NCI-H82 (cell line): ENCODE measurements at places on chromosomes 2 and 18.

DNA sequence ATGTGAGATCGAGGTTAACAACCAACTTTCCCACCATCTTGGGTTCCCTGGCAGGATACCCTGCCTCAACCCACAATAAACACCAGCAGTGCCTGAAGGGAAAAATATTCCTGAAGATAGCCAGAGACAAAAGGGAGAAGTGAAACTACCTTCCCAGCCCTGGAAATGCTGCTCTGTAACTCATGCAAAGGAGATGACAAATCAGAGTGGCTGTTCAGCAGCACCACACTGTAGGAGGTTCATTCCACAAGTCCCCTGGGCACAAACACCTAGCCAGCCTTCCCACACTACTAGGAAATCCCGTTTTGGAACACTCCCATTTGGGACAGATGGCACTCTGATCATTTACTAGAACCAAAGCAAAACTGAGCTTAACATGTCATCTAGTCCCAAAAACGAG lies 190.7 kb upstream of the RBBP8 start:
- no peak for DNase-seq

DNA sequence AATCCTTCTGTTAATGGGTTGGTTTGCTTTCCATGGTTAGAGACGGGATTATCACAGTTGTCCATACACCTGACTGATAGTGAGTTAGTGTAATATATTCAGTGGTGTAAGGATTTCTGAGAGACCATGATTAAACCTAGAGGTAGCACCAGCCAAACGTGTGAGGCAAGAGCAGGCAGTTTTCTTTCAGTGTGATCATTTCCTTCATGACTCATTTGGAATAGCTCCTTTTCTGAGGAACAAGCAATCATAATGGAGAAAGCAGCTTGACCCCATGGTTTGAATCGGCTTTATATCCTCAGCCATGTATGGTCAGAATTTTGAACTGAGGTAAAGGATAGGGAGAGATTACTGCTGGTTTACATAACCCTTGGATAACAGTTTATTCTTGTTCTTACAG lies 2.9 kb downstream of the MXD1 start:
- no peak for DNase-seq

GRCh38 chr2:172938713-172939375 lies 136.8 kb upstream of the MAP3K20 start:
- DNase-seq: no peak

- DNase-seq: no peak
These were observed 647.7 kb upstream of the ZNF804A start for GRCh38 chr2:183950673-183951072.

DNA sequence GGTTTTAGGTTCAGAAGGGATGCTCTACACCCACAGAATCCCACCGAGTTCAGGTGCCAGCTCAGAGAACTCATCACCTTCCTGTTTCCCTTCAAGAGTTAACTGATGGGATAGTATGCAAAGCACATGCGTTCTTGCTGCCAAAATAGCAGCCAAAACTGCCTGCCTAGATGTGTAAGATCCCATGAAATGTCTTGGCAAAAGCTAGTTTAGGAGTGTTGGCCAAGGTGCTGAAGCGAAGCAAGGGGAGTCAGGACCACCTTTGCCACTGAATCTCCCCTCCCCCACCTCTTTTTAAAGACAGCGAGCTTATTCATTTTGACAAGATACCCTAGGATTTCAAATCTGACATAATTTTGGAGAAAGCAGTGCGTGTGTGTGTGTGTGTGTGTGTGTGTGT lies 2.1 kb downstream of the DOCK10 start:
- no peak for DNase-seq

- no peak for DNase-seq
These were observed 327.6 kb upstream of the KCNJ3 start for GRCh38 chr2:154370873-154371272.

DNA sequence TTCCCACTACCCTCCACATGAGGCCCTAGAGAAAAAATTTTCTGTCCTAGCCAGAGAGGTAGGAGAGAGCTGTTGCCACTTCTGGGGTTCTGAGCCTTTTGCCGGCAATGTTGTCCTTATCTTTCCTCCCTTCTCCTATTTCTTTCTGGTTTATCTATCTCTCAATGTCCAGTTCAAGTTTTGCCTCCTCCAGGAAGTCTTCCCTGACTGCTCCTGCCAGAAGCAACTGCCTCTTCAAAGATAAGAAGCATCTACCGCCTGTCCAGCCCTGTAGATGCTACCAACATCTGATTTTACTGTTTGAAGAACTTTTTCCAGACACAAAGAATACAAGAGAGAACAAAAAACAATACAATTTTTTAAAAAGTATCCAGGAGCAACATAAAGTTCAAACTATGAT lies 220.8 kb upstream of the KLHL29 start:
- DNase-seq: no peak
